Fibroblast of skin of right biceps (primary cell): ENCODE measurements at places on chromosomes 4 and X.

DNA sequence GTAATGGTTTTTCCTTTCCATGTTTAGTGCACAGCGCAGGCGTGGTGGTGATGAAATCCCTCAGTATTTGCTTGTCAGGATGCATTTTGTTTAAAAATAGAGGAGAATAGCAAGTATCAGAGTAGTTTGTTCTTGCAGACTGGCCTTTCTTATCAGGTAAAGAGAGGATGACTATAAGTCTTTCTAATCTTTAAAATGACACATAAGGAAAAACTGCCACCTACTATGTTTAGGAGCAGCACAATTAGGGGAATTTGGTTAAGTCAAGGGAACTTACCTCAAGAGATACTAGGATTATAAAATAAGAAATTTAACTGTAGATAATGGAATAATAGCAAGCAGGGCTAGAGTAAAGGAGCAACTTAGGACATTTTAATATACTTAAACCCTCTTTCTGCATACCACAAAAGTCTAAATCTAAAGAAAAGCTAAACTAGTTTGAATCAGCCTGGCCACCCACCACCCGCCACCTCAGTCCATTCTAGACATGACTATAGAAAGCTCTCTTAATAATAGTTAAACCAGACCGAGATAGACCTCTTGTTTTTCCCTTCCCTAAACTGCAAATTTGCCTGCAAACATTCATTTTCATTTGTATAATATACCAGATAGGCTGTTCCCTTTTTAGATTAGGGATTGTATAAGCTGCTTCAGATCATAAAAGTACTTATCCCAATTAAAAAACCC lies 62.0 kb downstream of the APOOL start:
- DNase-seq, result no peak

DNA sequence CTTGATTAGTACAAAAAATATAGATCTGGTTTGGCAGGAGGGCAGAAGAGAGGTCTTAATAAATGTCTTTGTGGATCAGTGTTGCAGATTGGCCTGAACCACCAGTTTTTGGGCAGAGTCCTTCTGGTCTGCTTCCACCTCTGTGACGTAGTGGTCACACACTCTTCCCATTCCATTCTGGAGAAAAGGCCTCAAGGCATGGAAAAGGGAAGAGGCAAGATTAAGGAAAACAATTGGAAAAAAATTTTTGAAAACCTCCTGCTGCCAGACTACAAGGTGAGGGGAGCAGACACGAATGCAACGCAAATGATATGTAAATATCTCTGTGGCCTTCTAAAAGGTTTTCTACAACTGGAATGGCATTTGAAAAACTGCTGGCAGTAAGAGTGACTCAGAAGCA lies 24.3 kb upstream of the FAM47C start:
- no peak for DNase-seq

GRCh38 chrX:151692825-151693224 lies 2.4 kb upstream of the PRRG3 start:
- DNase-seq, result no peak

DNA sequence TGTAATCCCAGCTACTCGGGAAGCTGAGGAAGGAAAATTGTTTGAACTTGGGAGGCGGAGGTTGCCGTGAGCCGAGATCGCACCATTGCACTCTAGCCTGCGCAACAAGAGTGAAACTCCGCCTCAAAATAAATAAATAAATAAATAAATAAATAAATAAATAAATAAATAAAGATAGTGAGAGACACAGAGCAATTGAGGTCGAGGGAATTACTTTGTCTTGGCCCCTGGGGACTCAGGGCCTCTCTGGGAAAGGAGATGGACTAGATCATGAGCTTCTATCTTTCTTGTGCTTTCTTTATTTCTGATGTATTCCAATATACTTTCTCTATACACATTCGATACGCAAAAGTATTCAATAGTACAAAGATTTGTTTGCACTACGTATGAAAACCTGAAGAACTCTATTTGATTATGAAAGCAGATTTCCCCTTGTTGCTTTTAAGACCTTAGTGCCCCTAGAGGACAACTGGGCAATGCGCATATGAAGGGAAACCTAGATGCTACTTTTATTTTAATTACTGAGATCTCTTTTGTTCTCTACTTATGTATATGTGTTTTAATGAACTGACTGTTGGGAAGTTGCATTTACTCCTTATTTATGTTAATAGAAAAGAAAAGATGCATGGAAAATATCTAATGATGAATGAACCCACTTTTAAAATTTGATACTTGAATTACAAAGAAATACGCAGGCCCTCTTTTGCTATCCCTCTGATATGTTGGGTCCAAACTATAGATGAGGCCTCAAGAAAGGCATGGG lies 12.8 kb upstream of the ELOVL6 start:
- DNase-seq, result peak; percentile 45

- DNase-seq, result peak; percentile 76
Observed at GRCh38 chrX:112654871-112655270, 24.9 kb downstream of the LHFPL1 start.

DNA sequence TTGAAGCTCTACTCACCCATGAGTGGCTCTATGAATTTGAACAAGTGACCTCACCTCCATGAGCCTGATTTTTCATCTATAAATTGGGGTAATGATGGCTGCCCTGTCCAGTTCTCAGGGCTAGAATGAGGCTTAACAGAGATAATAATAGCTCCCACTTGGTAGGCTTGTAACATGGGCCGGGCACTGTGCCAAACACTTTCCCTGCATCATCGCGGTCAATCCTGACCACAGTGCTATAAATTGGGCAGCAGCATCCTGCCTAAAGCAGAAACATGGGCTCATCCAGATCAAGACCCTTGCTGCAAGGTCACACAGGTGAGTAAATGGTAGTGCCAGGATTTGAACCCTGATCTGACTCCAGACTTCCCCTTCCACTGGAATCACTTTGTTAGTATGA lies 12.8 kb downstream of the APLN start:
- peak; percentile 21 for DNase-seq

DNA sequence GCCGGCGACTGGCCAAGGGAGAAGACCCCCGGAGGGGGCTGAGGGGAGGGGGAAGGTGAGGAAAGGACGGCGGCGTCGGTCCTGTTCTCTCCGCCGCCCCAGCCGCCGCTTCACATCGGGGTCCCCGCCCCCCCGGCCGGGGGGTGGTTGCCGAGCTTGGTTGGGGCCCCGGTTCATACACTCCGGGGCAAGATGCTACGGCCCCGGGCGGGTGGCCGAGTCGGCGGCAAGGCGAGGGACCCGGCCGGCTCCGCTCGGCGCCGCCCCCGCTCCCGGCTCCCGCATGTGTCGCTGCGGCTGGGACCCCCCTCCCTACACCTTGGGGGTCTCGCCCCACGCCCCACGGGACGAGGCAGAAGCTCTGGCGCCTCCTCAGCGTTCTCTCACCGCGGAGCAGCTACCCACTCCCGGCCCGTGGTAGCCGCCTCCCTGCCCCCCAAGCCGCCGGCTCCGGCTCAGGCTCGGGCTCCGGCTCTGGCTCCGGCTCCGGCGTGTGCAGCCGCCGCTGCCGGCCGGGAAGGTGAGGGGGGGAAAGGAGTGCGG lies 461 bp downstream of the FBXW7 start:
- no peak for DNase-seq

DNA sequence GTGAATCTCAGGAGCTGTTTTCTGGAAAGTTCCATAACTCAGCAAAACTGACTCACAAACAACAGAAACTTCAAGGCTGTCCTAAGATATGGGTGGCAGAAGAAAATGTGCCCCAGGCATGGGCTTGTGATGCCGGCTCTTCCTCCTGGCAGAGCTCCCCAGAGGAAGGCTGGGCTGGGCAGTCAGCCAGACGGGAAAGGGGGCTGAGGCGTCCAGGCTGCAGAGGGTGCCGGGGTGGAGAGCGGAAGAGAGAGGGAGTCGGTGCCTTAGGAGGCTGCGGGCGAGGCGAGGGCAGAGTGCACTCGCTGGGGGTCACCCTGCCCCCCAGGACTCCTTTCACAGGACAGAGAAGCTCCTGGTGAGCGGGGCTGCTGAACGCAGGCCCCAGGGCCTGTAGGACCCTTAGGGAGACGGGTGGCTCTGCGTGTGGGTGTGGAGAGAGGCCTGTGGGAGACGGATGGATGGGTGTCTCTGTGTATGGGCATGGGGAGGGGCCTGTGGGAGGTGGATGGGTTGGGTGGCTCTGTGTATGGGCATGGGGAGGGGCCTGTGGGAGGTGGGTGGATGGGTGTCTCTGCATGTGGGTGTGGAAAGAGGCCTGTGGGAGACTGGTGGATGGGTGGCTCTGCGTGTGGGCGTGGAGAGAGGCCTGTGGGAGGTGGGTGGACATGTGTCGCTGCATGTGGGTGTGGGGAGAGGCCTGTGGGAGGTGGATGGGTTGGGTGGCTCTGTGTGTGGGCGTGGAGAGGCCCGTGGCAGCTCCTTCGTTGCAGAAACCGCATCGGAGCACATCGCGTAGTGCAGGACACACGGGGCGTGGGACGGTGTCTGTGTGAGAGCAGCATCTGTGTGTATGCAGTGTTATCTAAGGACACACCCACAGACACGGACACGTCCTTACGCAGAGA lies 15.9 kb downstream of the PCGF3 start:
- DNase-seq, result no peak

- DNase-seq, result no peak
Observed at GRCh38 chrX:17643528-17643927, 93.8 kb upstream of the SCML1 start.

GRCh38 chr4:98908182-98908581 lies 20.8 kb downstream of the EIF4E start:
- no peak for DNase-seq

GRCh38 chrX:78378476-78379115 lies 51.2 kb upstream of the CYSLTR1 start:
- DNase-seq, result no peak

DNA sequence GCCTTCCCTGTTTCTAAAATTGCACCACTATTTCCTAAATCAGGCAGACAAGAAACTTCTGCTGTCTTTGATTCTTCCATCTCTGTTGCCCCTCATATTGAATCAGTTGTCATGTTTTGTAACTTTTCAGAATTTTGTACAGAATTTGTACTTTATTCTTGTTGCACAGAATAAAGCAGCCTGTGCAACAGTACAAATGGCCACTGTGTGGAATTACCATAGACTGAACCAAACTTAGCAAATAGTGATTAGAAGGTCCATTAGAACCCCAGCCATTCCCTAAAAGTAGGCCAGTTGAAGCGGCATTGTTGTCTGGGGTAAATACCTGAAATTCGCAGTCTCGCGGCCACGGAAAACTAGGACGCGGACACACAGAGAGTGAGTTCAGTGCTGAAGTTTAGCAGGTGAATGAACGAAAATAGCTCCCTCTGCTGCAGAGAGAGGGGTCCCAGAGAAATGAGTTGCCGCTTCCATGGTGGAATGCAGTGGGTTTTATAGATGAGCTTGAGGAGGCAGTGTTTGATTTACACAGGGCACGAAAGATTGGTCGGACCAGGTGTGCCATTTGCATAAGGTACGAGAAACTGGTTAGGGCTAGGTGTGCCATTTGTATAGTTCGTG lies 71.8 kb downstream of the C4orf33 start:
- peak; percentile 0 for DNase-seq

DNA sequence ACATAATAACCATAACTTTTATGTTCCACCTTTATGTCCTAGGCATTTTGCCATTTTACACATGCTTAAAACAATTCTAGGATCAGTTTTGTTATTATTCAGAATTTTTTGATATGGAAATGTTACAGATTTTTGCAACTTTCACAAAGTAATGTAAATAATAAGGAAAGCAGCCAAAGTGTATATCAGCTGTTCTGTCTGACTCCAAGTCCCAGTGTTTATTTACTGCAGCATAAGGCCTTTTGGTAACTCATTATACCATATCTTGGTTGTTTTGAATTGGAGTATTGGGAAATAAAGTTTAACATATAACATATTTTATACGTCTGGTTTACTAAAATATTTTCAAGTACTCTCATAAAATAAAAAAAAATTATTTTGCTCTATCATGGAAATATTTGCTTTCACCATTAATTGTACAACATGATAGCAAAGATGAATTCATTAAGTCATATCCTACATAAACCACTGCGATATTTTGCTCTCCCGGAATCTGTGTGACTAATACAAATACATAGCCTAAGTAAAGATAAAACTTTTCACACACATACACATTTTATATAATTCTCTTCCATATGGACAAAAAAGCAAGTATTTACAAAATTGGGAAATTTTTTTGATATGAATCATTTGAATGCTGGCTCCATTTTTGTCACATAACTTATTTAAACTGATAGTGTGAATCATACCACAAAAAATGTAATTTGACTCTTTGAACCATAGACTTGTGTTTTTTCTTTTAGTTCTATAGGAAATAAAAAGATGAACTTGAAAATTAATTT lies 399.0 kb downstream of the PABPC4L start:
- DNase-seq, result peak; percentile 87

- peak; percentile 44 for DNase-seq
Observed at GRCh38 chrX:129233786-129234185, 289.5 kb downstream of the SMARCA1 start.

DNA sequence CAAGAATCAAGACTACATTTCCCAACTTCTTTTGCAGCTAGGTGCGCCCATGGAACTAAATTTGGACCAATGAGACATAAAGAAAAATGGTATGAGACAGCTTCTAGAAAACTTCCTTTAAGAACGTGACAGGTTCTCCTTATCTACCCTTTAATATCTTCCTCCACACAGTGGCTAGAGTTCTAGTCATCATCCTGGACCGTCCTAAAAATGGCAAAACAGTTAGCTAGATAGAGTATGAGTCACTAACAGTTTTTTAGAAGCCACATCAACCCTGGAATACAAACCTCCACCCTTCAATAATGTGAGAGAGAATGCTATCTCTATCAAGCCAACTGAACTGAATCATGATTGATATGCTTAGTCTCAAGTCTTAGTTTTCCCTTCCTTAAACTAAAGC lies 267.9 kb upstream of the SLC7A11 start:
- peak; percentile 43 for DNase-seq

DNA sequence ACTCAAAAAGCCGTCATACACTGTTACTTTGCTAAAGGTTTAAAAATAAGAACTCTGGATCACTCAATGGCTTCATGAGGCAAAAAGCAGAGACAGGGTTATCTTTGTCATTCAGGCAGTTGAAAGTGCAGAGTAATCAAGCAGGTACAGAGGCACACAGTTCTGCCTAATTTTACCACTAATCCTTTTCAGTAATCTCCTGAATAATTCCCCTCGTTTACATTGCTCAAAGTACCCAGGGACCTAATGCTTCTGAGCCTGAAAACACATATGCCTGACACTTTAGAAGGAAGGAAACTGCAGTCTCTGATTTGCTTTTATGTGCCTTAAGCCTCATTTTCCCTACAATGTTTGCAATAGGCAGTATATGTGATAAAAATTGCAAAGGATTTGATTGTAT lies 71.4 kb upstream of the TRAM1L1 start:
- no peak for DNase-seq

DNA sequence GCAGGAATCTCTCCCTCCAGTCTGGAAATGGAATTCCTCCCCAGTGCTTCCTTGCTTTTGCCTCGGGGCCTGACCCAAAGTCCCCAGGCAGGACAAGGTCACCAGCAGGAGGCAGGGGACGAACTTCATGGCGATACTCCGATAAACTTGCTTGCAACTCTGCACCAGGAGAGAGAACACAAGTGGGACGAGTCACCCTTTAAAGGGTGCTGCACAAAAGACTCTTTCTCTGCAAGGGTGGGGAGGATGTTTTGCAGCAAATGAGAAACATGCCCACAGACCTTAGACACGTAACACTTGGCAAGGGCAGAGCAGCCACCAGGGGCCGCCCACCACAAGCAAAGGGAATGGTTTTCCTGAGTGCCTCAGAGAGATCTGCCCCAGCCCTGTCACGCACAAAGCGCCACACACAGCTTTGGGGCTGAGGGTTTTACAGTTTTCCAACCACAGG lies at the start of gene FGFBP2:
FGFBP2 (minus strand) TSS at position 175 of the 451 bp plus-strand sequence; CDS start at position 129, 46 bp downstream.
- peak; percentile 62 for DNase-seq
